ENCODE measurements at places on chromosomes 2 and 18.

- no peak for DNase-seq
Measured at GRCh38 chr2:199742884-199743283, 108.1 kb downstream of the FTCDNL1 start.

GRCh38 chr2:200308546-200309295 is 2.2 kb downstream of the SPATS2L start:
- DNase-seq, result peak; percentile 59

- DNase-seq, result no peak
Measured at GRCh38 chr2:42250925-42251324, 81.8 kb downstream of the EML4 start.

DNA sequence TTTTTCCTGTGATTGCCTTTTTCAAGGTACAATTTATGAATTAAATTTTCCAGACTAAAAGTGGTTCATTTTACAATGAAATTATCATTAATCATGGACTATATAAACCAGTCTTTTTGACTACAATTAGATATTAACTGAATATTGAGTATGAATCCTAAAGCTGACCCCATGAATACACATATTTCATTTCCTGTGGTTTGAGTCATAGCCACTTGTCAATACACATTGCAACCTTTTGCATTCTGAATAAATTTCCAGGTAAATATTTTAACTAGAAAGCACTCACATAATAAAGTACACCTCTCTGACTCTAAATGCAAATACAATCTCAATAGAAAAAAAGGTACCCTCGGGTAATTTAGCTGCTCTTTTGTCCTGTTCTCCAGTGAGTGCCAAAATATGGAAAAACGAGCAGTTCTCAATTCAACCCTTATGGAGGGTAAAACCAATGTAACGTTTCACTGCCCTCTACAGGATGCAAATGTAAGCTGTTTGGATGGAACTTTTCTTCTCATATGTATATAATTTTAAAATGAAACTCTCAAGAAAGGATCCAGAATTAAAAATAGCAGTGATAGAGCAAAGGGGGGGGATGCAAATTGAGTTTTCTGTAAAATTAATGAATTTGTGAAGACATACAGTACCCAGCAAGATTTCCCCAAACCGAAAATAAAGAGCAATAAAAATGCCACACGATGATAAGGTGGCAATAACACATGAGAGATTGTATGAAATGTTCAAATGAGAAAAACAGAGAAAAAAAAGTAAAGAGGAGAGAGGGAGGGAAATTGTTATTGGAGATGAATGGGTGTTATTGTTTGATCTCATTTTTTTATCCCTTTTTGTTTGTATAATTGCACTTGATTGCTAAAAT is 1795.7 kb upstream of the PIK3C3 start:
- DNase-seq, result no peak

- DNase-seq, result peak; percentile 79
Measured at GRCh38 chr2:150075831-150076230, 411.6 kb downstream of the RND3 start.
